SK-N-SH treated with all-trans-retinoic acid at 6 μM for 48 hours (cell line): ENCODE measurements at places on chromosomes 6 and 20.

DNA sequence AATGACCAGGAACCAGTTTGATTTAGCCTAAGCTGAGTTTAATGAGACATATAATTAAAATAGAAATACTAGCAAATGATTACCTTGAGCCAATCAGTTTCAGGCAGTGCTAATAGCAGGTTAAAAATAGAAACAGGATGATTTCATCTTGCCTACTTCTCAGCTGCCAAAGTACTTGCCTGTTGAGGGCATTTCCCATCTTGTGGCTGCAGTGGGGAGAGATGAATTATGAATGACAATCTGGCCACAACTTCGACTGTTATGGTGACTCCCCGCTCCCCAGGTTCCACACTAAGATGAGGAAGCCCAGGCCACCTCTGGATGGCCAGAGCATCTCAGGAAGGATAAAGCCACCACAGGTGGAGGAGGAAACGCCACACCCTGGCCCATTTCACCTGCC is 31.3 kb downstream of the MBOAT1 start:
- ATAC-seq: peak; percentile 76

GRCh38 chr20:11686820-11687543 is 230.7 kb upstream of the BTBD3 start:
- no peak for ATAC-seq

DNA sequence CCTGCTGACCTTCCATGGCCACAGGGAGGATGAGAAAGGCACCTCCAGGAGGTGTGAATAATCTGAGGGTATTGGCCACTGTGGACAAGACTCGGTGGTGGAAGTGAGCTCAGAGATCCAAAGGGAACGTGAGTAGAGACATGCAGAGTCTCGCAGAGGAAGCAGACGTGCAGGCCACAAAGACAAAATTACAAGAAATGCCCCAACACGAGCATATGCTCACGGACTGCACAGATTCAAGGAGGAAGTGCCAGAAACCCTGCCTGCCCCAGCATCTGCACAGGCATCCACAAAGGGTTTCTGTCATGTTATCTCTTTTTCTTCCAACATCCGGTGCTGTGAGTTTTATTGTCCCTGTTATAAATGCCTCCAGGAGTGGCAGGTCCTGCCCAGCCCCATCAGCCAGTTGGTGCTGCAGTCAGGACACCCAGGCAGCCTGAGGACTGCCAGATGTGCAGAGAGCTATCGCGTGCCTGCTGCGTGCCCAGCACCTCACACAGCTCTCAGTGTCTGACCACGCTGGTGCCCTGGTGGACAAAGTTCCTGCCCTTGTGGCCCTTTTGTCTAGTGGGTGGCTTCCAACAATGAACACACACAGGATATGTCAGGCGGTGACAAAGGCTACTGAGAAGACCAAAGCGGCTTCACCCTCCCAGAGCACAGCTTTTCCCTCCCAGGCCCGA is 34.0 kb upstream of the FANCE start:
- ATAC-seq: no peak; the same call in 2 of the 3 replicates

DNA sequence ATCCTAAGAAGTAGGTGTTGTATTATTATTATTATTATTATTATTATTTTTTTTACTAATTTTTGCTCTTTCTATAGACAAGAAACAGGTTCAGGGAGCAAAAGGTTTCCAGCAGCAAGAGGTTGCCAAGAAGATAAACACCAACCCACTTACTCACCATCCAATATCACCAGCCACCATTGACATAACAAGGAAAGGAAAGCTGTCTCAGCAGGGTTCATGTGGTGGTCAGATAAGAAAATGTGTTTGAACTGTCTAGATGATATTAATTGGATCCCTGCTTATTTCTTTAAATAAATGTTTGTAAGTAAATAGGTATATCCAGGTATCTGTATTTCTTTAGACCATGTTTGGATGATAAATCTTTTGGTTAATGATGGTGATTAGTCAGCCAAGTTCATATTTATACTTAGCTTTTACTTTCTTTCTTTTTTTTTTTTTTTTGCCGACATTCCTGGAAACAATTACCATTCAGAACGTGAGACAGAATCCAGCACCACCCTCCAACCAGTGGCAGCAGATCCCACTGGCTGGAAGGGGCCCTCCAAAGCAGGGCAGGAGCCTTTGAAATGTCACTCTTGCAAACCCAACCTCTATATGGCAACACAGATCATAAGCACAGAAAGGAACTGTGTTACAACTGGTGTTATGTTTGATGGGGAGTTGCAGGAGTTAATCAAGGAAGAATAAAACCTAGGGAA is 139.2 kb upstream of the ECI2 start:
- no peak; the same call in 2 of the 3 replicates for ATAC-seq

- ATAC-seq: no peak
Measured at GRCh38 chr6:159615918-159616317, 77.1 kb downstream of the SOD2 start.
